Testis (tissue), 5 donors: ENCODE measurements at places on chromosomes 2 and 18. TPM values are rescaled to one million over a fixed set of nuclear protein-coding genes. Genes with fewer than 3 reads are reported as not detected.
A peak's percentile ranks its signal among the peaks of the same experiment; 100 is the strongest.

- no peak overlapping the region for H3K27ac ChIP-seq
- H3K4me1 ChIP-seq, result no peaks in the 10 kb centered on the region
- no peak overlapping the region for H3K4me3 ChIP-seq
Observed at GRCh38 chr2:71773218-71773617, 319.9 kb downstream of the DYSF start.

- H3K27ac ChIP-seq, result no peak overlapping the region
- no peaks in the 10 kb centered on the region for H3K27me3 ChIP-seq
- H3K36me3 ChIP-seq, result no peaks in the 10 kb centered on the region
- H3K4me1 ChIP-seq, result peaks cover 12% of the 10 kb centered on the region
- no peak overlapping the region for H3K4me3 ChIP-seq
Observed at GRCh38 chr2:232325324-232326273, 53.0 kb upstream of the ALPP start.

GRCh38 chr18:25425024-25425423 lies 73.1 kb upstream of the ZNF521 start:
- H3K27ac ChIP-seq, result no peak overlapping the region
- DNase-seq, result no peak
- no peak overlapping the region for H3K4me3 ChIP-seq
- H3K36me3 ChIP-seq, result no peaks in the 10 kb centered on the region
- no peaks in the 10 kb centered on the region for H3K27me3 ChIP-seq
- no peaks in the 10 kb centered on the region for H3K4me1 ChIP-seq

OTOS gene
- total RNA-seq, result not detected

REL gene
- total RNA-seq, result 30.5 TPM

- no peak overlapping the region for H3K27ac ChIP-seq
- no peak for DNase-seq
- H3K27me3 ChIP-seq, result no peaks in the 10 kb centered on the region
- H3K36me3 ChIP-seq, result no peaks in the 10 kb centered on the region
Observed at GRCh38 chr2:62234755-62235655, 39.1 kb downstream of the B3GNT2 start.

GRCh38 chr2:39492095-39492590 lies 55.1 kb upstream of the MAP4K3 start:
- DNase-seq, result no peak
- H3K4me1 ChIP-seq, result no peaks in the 10 kb centered on the region
- H3K4me3 ChIP-seq, result no peak overlapping the region
- H3K36me3 ChIP-seq, result no peaks in the 10 kb centered on the region

FAM237A gene
- not detected for total RNA-seq

DNA sequence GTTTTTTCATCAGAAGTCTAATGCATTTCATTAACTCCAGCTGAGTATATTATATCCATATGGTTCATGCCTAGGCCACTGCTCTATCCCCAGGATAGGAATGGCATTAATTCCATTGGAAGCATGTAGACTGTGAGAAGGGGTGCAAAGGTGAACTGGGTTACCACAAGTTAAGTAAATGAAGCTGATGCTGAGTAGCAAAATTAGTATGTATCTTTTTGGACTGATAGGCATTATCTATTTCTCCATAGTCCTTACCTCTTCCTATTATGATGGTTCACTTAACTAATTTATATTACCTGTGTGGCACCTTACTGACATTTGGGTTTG lies 24.9 kb downstream of the UBE2E3 start:
- H3K27me3 ChIP-seq, result no peaks in the 10 kb centered on the region
- H3K4me1 ChIP-seq, result no peaks in the 10 kb centered on the region
- no peak for DNase-seq
- H3K27ac ChIP-seq, result no peak overlapping the region
- H3K36me3 ChIP-seq, result no peaks in the 10 kb centered on the region
- no peak overlapping the region for H3K4me3 ChIP-seq

DNA sequence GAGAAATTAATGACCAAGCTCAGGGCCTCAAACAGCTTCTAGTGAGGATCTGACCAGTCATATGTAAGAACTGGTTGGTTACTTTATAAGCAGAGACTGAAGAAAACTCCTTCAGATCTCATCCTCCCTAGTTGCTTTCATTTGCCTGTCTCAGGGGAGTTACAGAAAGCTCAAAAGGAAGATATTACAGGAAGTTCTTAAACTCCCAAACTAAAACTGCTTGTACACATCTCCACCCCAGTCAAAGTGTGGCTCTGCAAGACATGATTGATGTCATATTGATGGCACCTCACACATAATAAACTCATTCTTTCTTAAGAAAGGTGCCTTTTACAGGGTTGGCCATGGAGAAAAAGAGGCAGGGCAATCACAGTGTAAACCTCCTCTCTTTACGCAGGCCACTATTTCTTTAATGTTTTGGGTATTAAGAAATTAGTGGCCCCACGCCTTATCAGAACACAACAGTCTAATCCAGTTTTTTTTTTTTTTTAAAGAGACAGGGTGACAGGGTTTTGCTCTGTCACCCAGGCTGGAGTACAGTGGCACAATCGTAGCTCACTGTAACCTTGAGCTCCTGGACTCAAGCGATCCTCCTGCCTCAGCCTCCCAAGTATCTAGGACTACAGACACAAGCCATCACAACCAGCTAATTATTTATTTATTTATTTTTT lies 62.6 kb upstream of the STK17B start:
- H3K36me3 ChIP-seq, result no peaks in the 10 kb centered on the region
- H3K4me3 ChIP-seq, result no peak overlapping the region
- no peak for DNase-seq

PSMA8 gene
- total RNA-seq, result 13.1 TPM

GRCh38 chr2:33272001-33272400 lies 204.4 kb upstream of the RASGRP3 start:
- no peak overlapping the region for H3K4me3 ChIP-seq
- no peak for DNase-seq
- no peaks in the 10 kb centered on the region for H3K4me1 ChIP-seq
- no peak overlapping the region for H3K27ac ChIP-seq
- H3K36me3 ChIP-seq, result no peaks in the 10 kb centered on the region

DNA sequence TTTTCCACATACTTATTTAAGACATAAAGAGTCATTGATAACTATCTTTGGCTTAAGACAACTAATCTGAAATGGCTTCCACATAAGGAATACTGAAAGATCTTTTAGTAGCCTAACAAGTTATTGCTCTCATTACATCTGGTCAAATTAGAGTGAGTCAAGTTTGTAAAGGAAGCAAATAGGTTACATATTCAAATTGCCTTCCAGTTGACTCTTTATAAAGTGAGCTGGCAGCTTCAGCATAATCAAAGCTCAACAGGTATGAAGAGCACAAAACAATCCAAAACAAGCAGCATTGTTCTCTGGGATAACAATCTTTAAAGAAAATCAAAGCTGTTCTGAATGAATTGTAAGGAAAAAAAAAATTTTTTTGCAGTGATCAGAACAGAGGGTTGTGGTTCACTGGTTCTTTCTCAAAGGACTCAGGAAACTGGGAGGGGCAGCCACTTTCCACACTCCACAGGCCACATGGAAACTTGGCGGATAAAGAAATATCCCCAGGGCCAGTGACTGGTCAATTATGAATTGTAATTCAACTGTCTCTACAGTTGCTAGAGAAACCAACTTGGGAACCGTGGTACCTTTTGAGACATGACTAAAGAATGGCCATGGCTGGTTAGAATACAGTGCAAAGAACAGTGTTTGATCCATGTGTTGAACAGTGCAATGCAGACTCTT lies 369.3 kb upstream of the KCNH7 start:
- H3K36me3 ChIP-seq, result no peaks in the 10 kb centered on the region
- no peak for DNase-seq
- H3K27me3 ChIP-seq, result no peaks in the 10 kb centered on the region
- no peaks in the 10 kb centered on the region for H3K4me1 ChIP-seq

DNA sequence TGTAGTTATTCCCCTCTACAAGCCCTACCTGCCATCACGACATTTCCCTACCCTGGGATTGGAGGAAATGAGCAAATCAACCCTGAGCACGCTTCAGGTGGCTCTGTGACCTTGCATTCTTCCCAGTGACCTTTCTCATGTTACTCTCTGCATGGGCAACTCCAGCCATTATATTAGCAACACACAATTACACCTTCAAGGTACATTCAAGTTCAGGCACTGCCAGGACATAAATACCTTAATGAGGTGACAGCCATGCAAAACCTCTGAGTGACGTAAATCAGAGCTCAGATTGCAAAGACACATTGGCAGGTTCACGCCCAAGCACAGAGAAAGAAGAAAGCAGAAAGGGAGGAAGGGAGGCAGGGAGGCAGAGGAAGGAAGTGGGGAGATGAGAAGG lies 68.7 kb upstream of the ALK start:
- H3K36me3 ChIP-seq, result no peaks in the 10 kb centered on the region
- no peak for DNase-seq
- no peak overlapping the region for H3K4me3 ChIP-seq
- H3K4me1 ChIP-seq, result no peaks in the 10 kb centered on the region
- H3K27ac ChIP-seq, result no peak overlapping the region
- no peaks in the 10 kb centered on the region for H3K27me3 ChIP-seq

DNA sequence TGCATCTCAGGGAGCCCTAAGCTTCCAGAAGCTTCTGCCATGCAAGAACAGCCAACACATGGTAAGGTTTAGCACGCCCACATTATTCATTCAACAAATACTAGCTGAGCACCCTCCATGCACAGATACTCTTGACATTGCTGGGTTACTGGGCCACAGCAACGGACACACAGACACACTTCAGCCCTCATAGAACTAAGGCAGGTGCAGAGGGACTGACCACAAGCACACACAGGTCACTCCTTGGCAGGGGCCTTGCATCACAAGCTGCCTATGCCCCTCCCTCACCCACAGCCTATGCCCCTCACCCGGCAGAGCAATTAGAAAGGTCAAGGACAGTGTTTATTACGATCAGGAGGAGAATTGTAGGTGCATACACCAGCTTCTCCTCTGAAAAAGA lies 15.8 kb downstream of the SLC14A2 start:
- H3K4me1 ChIP-seq, result no peaks in the 10 kb centered on the region
- H3K27ac ChIP-seq, result no peak overlapping the region
- H3K4me3 ChIP-seq, result no peak overlapping the region
- no peaks in the 10 kb centered on the region for H3K27me3 ChIP-seq
- no peaks in the 10 kb centered on the region for H3K36me3 ChIP-seq

DNA sequence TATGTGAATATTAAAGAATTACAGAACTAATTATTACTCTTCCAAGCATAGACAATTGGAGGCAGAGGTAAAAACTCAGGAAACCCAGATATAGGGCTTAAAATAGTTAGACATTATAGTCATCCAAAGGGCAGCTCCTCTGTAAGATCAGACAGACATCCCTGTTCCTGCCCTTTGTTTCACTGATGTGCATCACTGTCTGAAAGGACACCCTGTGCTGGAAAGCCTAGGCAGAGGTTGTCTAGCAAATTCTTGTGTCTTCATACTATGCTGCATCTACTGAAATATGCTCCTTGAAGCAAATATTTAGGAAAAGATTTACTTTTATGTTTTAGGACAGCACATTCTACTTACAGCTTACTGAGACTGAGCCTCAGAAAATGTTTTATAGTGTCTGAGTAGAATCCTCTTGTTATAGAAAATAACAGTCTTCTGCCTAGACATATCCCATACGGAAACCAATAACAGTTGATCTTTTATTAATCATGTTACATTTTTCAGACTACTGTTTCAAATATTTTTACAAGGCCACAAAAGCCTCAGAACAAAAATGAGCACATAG lies 977.3 kb upstream of the CDH2 start:
- DNase-seq, result no peak
- no peaks in the 10 kb centered on the region for H3K36me3 ChIP-seq
- H3K27me3 ChIP-seq, result no peaks in the 10 kb centered on the region
- no peaks in the 10 kb centered on the region for H3K4me1 ChIP-seq
- no peak overlapping the region for H3K4me3 ChIP-seq

SESTD1 gene
- total RNA-seq, result 56.1 TPM

DNA sequence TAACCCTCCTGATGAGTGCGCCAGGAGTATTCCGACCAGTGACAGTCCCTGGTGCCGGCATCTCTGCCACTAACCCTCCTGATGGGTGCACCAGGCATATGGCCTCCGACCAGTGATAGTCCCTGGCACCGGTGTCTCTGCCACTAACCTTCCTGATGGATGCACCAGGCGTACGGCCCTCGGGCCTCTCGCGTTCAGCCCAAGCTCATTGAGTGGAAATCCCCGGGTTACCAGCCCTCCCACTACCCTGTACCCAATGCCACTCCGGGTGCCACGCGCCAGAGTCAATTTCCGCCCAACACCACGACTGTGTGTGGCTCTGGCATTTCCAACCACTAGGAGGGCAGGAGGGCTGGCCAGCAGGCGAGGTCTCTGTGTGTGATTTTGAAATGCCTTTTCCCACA lies 11.7 kb upstream of the GPC1 start:
- no peak overlapping the region for H3K4me3 ChIP-seq
- no peaks in the 10 kb centered on the region for H3K27me3 ChIP-seq
- peak; percentile 8 for DNase-seq
- no peaks in the 10 kb centered on the region for H3K4me1 ChIP-seq

DNA sequence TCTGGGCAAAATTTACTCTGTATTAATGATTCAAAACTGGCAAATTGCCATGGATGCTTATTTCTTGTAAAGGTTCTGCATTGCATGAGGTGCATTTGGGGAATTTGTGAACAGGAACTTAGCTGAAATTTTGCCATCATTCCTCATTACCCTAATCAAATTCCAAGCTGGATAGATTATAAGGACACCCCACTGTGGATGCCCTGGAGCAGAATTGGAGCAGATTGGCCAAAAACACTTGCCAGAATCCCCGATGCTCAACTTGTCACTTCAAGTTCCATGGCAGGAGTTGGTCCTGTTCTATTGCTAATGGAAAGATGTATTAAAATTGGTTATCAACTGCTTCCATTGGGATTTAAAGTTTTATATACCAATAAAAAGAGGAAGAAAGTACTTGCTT lies 237.9 kb downstream of the CCDC102B start:
- H3K4me1 ChIP-seq, result no peaks in the 10 kb centered on the region
- H3K27ac ChIP-seq, result no peak overlapping the region
- no peaks in the 10 kb centered on the region for H3K27me3 ChIP-seq
- no peak for DNase-seq

CTAGE1 gene
- total RNA-seq, result 19.6 TPM

- no peak for DNase-seq
- H3K36me3 ChIP-seq, result no peaks in the 10 kb centered on the region
- H3K4me3 ChIP-seq, result no peak overlapping the region
- H3K27me3 ChIP-seq, result no peaks in the 10 kb centered on the region
Observed at GRCh38 chr2:154264024-154264423, 392.3 kb downstream of the GALNT13 start.

- no peaks in the 10 kb centered on the region for H3K27me3 ChIP-seq
- no peak for DNase-seq
- H3K36me3 ChIP-seq, result no peaks in the 10 kb centered on the region
- H3K4me1 ChIP-seq, result no peaks in the 10 kb centered on the region
- no peak overlapping the region for H3K4me3 ChIP-seq
- no peak overlapping the region for H3K27ac ChIP-seq
Observed at GRCh38 chr2:223285370-223286265, 233.6 kb downstream of the KCNE4 start.

DNA sequence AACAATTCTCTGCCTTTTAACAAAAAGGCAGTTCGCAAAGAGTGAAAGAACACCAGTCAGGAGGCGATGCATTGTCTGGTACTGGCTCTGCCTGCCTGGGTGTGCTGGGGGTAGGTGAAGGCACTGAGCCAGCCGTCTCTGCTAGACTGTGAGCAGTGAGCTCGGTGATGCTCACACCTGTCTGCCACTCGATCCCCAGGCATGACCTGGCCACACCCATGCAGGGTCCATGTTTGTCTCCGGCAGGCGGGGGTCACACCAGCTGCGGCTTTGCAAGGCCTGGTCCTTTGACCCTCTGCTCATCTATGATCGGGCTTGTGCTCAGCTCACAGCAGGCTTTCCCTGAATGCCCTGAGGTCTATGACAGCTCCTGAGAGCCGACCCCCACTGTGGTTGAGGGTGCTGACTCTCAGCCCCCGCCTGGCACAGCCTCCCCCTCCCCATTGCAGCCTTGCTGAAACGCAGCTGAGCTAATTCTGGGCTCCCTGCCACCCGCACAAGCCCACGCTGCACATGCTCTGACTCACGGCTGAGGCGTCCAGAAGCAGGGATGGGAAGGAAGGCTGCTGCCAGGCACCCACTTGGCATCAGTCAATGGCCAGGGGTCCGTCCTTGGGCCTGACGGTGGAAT lies 23.7 kb downstream of the CRACDL start:
- H3K27me3 ChIP-seq, result no peaks in the 10 kb centered on the region
- peaks cover 7% of the 10 kb centered on the region for H3K4me1 ChIP-seq
- peak; percentile 79 for DNase-seq
